ENCODE measurements at places on chromosomes 7 and 10. TPM values are rescaled to one million over a fixed set of nuclear protein-coding genes. Genes with fewer than 3 reads are reported as not detected.

Gene ACTL6B
- 0.09 TPM for polyA plus RNA-seq

Gene FAM25G
- not detected for polyA plus RNA-seq

Gene HOXA3
- 49.3 TPM for polyA plus RNA-seq

DNA sequence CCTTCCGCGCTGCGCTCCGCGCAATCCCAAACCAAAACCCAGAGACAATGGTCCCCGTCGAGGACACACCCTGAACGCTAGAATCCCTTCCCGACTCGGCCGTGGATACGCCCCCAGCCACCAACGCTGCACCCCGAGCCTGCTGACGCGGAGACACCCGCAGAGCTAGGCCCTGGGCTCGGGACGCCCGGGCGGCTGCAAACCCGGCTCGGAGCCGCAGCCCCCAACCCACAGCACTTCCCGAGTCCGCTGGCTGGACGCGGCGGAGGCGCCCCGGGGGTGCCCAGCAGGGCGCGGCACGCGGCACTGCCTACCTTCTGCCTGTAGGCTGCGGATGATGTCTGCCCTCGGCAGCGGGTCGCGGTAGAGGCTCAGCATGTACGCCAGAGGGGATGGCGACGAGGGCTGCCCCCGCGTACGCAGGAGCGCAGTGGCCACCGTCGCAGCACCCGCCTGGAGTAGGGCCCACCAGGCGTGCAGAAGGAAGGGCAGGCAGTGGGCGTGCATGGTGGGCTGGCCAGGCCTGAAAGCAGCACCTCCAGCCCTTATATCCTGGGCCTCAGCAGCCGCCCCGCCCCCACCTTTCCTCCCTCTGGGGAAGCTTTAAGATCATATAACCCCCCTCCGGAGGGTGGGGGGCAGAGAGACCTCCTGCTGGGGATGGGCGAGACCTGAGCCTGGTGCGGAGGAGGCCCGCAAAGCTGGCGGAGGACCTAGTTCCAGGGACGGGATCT is at the start of gene NODAL:
Gene NODAL, minus strand, starts transcription at position 521 of the 734 bp plus-strand sequence. Its CDS starts 14 bp downstream, at position 507.
- DNase-seq, result no peak

DNA sequence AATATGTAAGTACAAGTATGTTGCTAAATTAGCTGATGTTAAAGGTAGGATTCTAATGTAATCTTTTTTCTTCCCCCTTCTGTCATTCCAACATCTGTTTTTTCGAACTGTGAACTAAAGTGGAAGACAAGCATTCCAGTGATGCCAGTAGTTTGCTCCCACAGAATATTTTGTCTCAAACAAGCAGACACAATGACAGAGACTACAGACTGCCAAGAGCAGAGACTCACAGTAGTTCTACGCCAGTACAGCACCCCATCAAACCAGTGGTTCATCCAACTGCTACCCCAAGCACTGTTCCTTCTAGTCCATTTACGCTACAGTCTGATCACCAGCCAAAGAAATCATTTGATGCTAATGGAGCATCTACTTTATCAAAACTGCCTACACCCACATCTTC is 62.7 kb downstream of the WAC start:
- no peak for DNase-seq

GRCh38 chr7:47498229-47499056 is 83.5 kb downstream of the TNS3 start:
- DNase-seq, result no peak

DNA sequence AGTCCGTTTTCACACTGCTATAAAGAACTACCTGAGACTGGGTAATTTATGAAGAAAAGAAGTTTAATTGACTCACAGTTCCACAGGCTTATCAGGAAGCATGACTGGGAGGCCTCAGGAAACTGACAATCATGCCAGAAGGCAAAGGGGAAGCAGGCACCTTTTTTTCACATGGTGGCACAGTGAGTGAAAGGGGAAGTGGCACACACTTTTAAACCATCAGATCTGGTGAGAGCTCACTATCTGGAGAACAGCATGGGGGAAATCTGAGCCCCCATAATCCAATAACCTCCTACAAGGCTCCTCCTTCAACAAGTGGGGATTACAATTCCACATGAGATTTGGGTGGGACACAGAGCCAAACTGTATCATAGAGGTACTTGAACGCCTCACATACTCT is 30.0 kb downstream of the AGR3 start:
- no peak for DNase-seq

Gene NEUROG3
- polyA plus RNA-seq, result not detected

Gene AOAH
- polyA plus RNA-seq, result 2.7 TPM

DNA sequence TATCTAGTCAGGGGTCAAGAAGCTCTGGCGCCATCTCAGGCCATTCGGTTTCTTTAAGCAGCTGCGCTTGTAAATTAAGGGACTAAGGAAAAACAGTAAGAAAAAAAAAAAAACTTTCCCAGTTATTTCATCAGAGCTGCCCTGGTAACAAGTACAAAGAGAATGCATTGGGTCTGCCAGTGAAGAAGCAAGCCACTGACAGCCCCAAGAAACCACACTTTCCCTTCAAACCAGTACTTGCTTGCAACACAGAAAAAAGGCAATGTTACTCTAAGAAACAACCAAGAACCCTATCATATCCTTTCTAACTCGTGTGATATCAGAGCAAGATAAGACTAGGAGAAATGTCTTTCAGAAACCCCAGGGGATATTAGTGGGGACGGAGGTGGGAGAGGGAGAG is 40.6 kb upstream of the AOAH start:
- no peak for DNase-seq

DNA sequence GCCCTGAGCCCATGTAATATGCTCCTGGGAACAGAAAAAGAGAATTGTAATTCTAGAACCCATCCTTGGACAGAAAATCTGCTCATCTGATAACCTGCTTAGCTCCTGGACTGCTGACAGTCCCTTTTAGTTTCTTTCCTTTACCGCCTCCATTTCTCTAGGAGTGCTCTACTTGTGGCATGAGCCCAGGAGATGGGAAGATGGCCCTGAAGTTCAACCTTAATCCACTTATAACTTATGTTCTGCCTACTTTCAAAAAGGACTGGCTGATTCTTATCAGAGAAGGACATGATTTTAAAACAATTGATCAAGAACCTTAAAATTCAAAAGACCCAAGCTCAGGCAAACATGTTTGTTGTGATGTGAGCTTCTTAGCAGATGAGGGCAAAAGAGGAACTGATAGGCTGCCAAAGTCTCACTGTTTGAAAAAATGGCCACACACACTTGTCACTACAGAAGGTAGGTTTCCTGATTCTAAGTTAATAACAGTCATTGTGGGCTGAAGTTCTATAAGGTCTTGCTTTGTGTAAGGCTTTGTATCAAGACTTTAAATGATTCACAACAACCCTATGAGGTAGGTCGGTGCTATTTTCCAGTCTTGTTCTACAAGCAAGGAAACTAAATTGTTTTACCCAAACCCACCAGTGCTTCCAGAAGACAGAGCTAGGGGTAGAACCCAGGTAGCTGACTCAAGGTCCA is 94.3 kb upstream of the AFAP1L2 start:
- DNase-seq, result no peak

Measured in renal pelvis (tissue), 12 donors.